ENCODE measurements at places on chromosomes 7 and 10. TPM values are rescaled to one million over a fixed set of nuclear protein-coding genes. Genes with fewer than 3 reads are reported as not detected.

GRCh38 chr7:126658684-126659083 lies 594.1 kb downstream of the GRM8 start:
- H3K27me3 ChIP-seq = no peaks in the 10 kb centered on the region
- H3K4me3 ChIP-seq = no peak overlapping the region
- no peaks in the 10 kb centered on the region for H3K36me3 ChIP-seq
- no peak for DNase-seq

DNA sequence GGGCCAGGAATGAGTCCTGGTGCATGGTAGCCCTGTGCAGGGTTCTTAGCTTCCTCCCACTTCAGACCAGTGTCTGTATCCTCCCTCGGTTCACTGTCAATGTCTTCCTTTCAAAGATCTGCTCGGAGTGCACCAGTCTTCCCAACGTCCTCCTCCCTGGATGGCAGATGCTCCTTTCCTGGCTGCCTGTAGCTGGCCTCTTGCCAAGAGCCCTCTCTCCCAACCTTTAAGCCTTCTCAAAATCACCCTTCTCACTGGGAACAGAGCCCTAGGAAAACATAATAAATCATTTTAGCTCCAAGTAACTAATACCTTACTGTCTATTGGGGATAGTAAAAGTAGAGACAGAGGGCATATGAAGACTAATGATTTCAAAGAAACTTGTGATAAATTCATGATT lies 490.6 kb downstream of the CCSER2 start:
- no peak for DNase-seq
- H3K27me3 ChIP-seq = peaks cover 46% of the 10 kb centered on the region
- H3K4me1 ChIP-seq = no peaks in the 10 kb centered on the region
- H3K27ac ChIP-seq = no peak overlapping the region
- H3K36me3 ChIP-seq = no peaks in the 10 kb centered on the region

- peaks cover 15% of the 10 kb centered on the region for H3K4me1 ChIP-seq
- DNase-seq = peak; percentile 92
- peaks cover 67% of the 10 kb centered on the region for H3K36me3 ChIP-seq
- peak overlapping the region; percentile 95 for H3K4me3 ChIP-seq
- H3K27me3 ChIP-seq = no peaks in the 10 kb centered on the region
- H3K27ac ChIP-seq = peak overlapping the region; percentile 82
Observed at GRCh38 chr7:1028775-1029636, 15.3 kb upstream of the GPR146 start.

DNA sequence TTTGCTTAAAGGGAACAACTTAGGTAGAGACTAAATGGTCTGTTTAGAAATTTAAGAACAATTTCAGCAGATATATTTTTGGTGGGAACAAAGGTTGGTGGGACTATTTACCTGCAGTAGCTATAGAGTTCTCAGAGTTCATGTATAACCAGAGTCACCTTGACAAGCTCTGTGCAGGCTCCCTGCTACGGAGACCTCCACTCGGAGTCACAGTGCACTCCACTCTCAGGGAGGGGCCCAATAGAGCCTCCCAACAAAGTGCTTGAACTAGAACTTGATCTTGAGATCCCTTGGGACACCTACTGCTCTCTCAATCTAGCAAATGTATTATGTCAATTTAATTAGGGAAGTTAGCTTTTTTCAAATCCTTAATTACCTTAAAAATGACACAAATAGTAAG lies 2.3 kb downstream of the MYPN start:
- no peaks in the 10 kb centered on the region for H3K27me3 ChIP-seq
- DNase-seq = no peak
- H3K36me3 ChIP-seq = no peaks in the 10 kb centered on the region
- no peak overlapping the region for H3K27ac ChIP-seq
- H3K4me3 ChIP-seq = no peak overlapping the region
- no peaks in the 10 kb centered on the region for H3K4me1 ChIP-seq

The PHKG1 gene
- total RNA-seq = 1.1 TPM

The EN2 gene
- total RNA-seq = 3.2 TPM
